ENCODE measurements at places on chromosomes 2 and 18.
A peak's percentile ranks its signal among the peaks of the same experiment; 100 is the strongest.

DNA sequence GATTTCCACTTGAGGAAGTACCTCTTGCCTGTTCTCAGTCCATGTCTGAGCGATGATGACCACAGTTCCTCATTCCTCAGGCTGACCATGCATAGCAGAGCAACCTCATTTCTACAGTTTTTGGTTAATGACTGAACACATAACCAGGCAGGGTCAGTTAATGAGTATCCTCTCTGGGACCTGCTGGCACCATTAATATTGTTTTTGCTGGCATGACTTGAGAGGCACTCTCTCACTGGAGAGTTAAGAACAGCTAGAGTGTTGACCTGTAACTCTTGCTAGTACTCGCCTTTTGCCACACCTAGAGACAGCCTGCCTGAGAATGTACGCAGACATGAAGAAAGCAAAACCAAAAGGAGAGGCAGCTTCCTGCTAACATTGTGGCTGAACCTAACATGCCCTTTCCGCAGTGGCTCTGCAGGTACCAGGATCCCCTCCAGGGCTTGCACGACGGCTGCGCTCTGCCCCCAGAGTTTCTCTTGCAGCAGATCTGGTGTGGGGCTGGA lies 23.9 kb downstream of the PECR start:
- peak; percentile 14 for DNase-seq

DNA sequence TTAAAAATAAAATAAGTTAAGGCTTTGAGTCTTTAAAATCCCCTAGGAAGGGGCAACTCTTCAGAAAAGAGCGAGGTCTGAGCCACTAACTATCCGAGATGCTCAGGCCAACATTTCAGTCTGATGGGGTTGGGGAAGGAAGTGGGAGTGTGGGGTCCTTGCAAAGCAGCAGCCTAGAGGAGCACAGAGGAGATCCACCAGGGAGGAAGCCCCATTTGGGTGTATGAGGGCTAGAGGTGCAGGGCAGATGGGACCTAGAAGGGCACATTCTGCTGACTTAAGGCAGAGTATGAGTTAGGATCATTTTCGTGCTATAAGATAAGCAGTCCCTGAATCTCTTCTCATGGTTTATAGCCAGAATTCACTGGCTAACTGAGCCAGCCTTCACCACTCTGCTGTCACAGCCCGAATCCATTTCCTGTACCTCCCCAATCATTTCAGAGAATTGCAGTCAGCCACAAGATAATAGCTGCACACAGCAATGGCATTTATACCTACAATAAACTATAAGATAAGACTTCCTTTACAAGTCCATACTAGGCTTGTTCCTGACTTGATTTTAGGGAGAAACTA lies 37.0 kb downstream of the MRPL30 start:
- no peak for DNase-seq

- no peak for DNase-seq
These were observed 176.6 kb downstream of the CNTNAP5 start for GRCh38 chr2:124201713-124202112.

DNA sequence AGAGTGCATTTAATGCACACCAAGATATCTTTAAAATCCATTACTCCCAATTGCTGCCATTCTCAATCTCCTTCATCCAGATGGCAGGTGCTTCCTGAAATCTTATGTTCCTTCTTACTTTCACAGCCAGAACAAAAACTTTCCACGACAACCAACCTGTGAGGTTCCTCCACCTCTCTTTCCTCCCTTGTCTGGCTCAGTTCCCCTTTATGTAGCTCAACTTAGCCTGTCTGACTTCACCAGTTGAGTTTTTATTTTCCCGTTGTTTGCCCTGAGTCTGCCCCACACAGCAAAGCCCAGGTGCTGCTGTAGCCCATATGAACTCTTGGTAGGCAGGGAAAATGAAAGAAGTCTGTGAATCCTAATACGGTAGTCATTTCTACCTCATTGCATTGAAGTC lies 112.5 kb downstream of the MREG start:
- no peak for DNase-seq

DNA sequence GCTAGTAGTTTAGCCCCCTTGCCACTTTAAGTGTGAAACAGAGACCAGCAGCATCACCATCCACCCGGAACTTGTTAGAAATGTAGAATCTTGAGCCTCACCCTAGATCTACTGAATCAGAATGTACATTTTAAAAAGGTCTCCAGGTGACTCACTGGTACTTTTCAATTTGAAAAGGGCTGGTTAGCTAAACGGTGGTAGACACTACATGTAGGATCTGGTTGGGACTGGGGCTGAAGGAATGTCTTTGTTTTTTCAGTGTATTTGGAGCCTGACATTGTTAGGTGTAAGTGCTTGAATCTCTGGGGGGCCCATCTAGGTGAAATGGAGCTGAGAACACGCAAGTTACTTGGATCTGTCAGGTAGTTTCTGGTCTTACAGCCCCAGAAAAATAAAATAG lies 44.0 kb upstream of the XPO1 start:
- DNase-seq = no peak

DNA sequence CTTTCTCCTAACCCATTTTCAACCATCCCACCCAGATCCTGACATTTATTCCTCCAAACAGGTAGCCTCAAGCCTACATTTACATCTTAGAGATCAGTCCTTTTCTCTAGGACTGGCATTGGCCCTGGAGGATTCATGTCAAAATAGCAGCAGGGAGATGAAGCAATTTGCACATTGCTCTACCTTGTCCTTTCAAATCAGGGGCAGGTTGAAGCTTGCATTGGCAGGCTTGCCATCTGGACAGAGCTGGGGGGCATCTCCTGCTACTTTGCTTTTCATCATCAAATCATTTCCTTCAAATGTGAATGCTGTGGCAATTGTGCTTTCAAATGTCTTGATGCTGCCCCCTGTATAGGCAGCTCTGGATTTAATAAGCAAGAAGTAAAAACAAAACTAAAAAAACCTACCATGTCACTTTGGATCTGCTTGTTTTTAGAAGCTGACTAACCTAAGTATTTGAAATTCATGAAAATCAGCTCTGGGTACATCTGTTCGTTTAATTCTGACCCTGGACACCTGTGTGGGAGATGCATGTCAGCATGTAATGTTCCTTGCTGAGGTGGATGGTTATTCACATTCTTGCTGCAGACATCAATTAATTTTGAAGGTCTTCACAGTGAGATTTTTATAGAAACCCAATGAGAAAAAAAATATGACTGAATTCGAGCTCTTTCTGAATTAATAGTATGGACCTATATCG lies 47.9 kb downstream of the KIF5C start:
- DNase-seq = no peak

GRCh38 chr2:191552066-191552465 lies 125.9 kb upstream of the NABP1 start:
- no peak for DNase-seq

DNA sequence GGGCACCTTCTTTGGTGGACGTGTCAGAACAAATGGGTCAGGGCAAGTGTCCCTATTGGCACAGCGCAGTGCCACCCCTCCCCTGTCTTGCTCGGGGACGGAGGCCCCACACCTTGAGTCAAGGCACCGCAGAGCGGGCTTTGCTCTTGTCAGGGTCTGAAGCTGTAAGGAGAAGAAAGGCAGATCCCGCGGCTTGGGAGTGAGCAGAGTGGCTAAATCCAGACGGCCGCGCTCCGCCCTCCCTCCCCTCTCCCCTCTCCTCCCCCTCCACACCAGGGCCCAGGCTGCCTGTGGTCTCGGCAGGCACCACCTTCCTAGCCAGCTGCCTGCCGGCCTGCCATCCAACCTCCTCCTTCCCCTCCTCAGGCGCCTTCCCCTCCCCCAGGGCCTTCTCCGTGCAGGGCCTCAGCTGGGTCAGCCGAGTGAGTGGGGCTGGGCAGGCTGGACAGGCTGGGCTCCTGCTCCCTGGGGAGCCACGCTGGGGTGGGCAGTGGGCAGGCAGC lies 25.8 kb downstream of the SPEG start:
- no peak for DNase-seq

GRCh38 chr2:67243919-67244318 lies 153.2 kb upstream of the ETAA1 start:
- DNase-seq = no peak

DNA sequence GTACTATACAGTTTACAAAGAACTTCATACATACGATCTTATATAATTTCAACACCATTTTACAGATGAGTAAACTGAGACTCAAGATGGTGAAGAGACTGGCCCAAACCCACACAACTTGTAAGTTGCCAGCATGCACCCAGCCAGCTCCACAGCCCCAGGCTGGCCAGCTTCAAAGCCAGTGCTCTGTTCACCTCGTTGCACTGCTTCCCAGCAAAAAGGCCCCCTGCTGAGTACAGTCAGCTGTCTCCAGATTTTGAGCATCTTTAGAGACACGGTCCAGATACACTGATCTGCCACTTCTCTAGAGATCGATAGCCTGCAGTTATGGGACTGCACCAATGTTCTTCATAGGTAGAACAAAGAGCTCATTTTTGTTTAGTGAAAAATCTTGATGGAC lies 257.2 kb upstream of the CHAC2 start:
- DNase-seq = no peak

DNA sequence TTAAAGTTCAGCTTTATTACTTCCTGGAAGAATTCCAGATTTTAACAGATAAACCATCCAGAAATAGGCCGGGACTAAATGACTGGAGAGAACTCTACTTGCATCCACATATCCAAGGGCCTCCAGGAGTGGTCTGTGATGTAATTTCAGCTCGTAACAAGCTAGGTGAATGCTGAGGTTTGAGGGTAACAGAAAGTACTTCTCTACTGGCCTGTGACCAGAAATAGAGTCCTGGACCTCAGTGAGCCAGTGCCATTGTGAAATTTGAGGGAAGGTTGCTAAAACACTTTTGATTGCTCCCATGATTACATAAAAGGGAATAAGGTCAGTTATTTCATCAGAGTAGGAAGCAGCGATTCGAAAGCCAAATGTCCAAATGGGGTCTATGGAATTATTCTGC lies 158.1 kb downstream of the DOCK10 start:
- no peak for DNase-seq

DNA sequence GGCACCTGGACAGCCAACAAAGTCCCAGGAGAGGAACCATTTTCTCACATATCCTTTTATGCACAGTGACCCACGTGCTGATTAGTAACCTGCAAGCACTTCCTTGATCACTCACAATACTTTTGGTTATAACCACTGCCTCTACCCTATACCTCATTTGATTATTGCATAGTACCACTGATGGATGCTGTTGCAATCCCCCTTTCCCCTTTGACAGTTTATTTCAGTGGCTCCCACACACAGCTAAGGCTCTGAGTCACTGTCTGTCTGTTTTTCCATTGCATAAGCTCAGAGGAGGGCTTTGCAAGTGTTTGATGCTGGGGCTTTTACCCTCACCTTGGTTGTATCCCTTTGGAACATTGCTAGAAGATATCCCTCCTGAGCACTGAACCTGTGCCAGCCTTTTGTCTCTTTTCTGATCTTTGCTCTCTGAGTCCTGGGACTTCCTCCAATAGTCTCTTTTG lies 101.7 kb upstream of the RBBP8 start:
- no peak for DNase-seq

GRCh38 chr2:81901017-81901416 lies 1596.5 kb upstream of the LRRTM1 start:
- no peak for DNase-seq

DNA sequence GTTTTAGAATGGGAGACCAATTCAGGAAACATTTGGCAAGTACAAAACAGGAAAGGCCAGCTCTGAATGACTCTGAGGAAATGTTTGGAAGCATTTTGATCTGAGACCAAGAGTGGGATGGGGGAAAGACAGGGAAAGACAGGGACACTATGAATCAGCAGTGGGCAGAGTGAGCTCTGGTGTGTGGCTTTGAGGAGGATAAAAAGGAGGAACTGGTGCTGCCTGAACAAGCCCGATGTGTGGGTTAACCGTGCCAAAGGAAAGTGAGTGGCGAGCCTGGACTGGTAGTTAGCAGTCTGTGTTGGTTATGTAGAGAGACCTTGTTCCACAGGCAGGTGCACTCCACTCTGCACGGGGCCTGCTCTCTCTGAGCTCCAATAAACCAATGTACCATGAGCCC lies 5.3 kb downstream of the MFSD6 start:
- no peak for DNase-seq

DNA sequence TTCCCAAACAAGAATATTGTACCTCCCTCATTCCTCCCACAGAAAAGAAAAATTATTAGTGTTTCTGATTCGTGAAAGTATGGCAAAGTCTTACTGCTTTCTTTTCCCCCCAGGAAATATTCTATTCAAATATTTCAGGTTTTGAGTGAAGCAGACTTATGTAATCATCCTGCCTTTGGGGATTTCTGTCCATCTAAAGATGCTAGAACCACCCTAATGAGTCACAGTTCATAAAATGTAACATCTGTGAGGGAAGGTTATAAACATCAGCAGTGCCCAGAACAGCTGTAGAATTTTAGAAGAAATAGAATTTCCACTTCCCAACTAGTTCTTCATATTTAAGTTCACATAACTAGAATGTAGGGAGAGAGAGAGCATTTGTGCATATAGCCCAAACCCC lies 39.0 kb downstream of the EEF1B2 start:
- DNase-seq = no peak

GRCh38 chr2:156867201-156867600 lies 390.3 kb upstream of the GALNT5 start:
- DNase-seq = no peak

- DNase-seq = no peak
These were observed 225.7 kb upstream of the TNP1 start for GRCh38 chr2:217085543-217085942.

DNA sequence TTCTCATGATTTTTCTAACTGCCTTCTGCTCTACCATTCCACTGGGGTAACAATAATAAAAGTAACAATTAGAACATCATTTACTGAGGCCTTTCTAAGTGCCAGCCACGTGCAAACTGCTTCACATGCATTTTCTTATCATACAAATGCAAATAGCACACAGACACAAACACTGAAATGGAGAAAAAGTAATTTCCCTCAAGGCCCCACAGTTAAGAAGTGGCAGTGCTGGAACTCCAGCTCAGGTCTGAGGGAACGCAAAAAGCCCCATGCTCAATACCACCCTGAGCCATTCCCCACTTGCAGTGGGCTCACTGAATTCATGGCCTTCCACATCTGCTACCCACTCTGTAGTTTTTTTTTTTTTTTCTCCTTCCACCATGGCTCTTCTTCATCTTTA lies 140.6 kb downstream of the UPP2 start:
- no peak for DNase-seq

DNA sequence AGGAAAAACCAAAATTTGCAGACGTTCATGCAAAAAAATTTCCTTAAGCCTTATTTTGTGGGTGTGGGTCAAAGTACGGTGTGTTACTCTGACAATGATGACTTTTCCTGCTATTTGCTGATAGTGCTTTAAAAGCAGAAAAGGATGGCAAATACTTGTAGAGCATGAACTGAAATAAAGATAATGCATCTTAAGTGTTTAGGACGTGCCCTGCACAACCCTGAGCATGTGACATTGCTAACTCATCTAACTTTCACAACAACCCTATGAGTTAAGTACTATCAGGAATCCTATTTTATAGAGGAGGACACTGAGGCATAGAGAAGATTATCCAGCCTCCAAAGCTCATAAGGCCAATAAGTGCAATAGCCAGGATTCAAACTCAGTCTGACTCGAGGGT lies 143.3 kb downstream of the RNF152 start:
- no peak for DNase-seq

GRCh38 chr2:46887028-46887885 lies 28.3 kb downstream of the MCFD2 start:
- DNase-seq = no peak

Measured in stimulated activated CD8-positive, alpha-beta memory T cell treated with anti-CD3 and anti-CD28 coated beads, Interleukin-15, amount 100 ng/mL, for 1 hour (primary cell).